Astrocyte of the hippocampus (primary cell): ENCODE measurements at places on chromosomes 4 and X.

- DNase-seq, result no peak
Measured at GRCh38 chr4:144179152-144179739, 38.7 kb upstream of the GYPA start.

DNA sequence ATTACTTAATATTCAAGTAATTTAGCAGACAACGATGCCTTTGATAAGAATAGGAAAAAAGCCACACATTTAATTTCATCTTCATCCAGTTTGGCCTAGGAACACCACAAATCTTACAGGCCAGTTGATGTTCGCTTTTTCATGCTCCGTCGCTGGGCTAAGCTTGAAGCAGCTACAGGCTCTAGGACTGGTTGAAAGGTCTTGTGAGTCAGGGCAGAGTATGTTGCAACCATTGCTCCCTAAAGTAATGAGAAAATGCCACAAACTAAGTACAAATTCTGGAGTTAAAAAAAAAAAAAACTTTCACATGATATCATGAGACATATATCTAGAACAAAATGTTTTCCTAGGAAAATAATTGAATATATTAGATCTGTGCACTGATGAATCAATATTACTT is 123.8 kb downstream of the RPS6KA6 start:
- no peak for DNase-seq

GRCh38 chrX:55451626-55451989 is 319 bp upstream of the MAGEH1 start:
- no peak for DNase-seq

GRCh38 chr4:146521541-146522097 is at the start of gene SLC10A7:
TSS of gene SLC10A7 (minus strand) at chr4:146521940. CDS start at chr4:146521717, 223 bp downstream.
- DNase-seq, result peak; percentile 87
